ENCODE measurements at places on chromosomes 3 and 15.

DNA sequence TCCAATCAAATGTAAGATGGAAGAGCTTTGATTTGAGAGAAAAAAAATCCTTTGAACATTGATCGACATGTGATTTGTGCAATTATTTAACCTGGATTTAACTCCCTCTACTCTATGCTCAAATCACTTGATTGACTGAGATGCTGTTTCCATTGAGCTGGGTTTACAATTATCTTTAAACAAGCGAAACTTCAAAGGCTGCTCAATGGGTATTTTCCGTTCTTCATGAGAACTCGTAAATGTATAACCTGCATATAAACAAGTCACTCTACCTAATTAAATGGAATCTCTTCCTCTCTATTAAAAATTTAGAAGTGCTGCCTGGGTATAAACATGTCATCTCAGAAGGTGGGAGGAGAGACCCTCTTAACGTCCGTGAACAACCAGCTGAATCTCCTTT lies 71.9 kb downstream of the ANXA2 start:
- DNase-seq = no peak

DNA sequence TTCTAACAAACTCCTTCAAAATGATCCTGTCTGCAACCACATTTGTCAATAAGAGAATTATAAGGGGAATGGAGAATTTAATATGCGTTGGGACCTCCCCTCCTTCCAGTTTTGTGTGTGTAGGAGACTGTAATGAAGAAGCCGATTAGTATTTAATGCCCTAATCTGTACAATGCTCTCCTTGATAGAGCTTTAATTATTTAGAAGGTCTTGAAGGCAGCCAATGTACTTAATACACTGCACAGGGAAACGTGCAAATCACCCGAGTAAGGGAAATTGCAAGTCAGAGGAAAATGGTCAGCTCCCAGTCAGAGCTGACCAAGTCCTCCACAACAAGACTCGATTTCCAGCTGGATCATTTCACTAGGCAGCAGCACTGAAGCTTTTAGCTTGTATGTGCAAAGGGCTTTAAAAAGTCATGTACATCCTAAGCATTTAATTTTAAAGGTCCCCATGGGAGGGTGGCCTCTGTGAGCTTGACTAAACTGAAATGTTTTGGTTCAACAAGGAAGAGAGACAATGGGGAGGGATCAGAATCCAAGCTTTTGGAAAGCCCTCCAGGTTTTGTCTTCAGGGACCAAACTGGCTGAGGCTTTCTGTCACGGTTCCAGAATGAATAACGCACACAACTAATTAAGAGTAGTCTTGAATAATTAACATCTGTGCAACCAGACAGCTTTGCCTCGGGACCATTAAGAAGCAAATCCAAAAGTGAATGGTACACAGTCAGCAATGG lies 159.8 kb upstream of the MITF start:
- no peak for DNase-seq

GRCh38 chr15:40277471-40277870 lies 5.4 kb downstream of the ANKRD63 start:
- DNase-seq = no peak

DNA sequence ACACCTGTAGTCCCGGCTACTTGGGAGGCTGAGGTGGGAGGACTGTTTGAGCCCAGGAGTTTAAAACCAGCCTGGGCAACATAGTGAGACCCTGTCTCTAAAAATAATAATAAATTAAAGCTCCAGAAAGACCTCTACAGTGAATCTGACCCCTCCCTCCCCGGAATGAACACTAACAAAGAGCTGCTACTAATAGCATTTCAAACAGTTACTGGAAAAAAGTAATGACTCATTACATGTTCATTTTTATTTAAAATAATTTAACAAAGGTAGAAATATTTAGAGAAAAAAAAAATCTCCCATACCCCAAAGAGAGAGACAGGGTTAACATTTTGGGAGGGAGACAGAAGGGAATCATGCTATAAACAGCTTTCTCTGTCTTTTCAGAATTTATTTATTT lies 2.2 kb upstream of the UBA3 start:
- no peak for DNase-seq

- DNase-seq = no peak
These were observed 405.7 kb upstream of the RORA start for GRCh38 chr15:61634837-61635236.

GRCh38 chr3:24123596-24123995 lies 178.5 kb downstream of the NR1D2 start:
- DNase-seq = no peak

DNA sequence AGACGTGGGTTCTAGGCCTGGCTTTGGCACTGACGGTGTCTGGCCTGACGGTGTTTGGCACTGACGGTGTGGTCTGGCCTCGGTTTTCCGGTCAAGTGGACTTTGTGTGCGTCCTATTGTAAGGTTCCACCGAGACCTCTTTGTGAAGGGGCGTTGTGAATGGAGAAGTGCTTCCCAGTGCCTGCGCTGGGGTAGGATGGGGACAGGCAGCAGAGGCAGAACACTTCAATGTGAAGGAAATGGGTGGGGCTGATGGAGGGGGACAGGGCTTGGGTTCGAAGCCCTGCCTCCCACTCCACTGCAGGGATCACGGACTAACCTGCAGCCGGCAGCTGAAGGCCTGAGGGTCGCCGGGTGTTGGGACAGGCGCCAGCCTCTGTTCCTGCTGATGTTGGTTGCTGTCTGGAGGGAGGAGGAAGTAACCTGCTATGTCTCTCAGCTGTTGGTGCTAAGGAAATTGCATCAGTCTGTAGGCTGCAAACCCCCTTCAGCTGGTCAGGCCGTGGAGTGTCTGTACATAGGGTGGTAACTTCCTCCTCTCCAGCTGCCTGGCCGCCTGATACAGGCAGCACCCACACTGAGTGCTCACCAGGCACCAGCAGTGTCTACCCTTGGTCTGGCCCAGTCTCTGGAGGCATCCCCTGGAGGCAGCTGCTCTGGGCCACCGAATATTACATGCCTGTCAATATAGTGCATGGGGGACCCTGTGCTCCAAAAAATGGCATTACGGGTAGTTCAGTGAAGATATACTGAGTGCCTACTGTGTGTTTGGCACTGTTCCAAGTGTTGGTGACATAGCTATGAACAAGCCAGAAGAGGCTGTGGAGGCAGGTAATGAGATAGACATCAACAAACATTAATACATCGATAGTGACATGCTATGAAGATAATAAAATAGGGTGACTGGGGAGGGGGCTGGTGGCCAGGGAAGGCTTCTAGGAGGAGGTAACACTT lies 1.1 kb downstream of the TM6SF1 start:
- DNase-seq = no peak

DNA sequence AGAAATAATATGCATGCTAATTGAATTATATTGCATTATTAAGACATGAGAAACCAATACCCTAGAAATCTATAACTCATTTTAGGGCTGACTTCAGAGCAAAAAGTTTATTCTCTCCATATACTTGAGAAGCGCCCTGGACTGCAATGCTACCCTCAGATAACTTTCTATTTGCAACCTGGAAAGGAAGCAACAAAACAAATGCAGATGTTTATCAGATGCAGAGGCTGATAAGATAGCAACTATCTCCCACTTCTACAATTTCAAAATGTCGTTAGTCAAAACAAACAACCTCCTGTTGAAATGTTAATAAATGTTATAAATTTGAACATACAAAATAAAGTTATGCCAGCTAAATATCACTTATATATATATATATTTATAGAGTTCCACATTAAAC lies 34.8 kb downstream of the HES1 start:
- no peak for DNase-seq

DNA sequence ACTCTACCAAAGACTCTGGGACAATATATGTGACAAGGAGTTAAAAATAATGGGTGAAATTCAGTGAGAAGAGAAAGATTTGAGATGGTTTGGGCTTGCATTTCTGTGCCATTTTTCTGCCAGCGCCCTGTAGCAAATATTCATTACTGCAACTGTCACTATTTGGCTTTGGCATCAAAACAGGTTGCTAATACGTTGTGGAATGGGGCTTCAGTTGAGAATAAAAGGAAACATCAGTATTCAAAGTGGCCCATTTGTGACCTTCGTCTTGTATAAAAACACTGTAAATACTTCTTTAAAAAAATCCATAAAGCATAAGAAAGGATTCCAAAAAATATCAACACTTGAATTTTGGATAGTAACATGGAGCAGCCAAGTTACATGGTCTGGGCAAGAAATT lies 309.2 kb downstream of the ZNF385D start:
- no peak for DNase-seq

DNA sequence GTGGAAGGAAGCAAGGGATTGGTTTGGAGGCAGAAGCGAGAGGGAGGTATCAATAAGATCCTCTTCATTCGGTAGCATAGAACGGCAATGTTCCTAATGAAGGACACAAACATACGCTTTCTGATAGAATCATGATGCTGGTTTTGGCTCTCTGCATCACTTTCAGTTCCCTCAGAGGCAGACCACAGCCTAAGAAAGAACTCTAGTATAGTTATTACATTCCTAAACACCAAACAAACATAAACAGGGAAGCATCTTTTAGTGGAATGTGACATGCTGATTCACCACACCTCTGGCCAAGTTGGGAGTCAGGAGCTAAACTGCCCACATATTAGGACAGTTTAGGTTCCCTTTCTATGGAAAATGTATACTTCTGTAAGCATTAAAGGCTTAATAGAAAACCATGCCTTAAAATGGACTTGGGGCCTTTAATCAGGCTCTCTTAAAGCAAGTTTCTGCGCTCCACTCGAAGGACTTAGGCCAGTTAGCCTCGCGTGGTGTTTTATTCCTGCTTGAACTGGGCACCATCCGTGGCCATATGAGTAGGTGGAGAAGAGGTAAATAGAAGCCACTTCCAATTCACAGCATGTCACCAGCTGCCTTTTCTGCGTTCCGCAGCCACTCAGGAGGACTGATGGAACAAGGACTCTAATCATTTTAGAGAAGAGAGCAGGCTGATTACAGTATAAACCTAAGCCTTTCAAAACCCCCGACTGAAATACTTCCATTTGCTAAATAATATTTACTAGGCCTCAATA lies 53.7 kb downstream of the CD47 start:
- no peak for DNase-seq

DNA sequence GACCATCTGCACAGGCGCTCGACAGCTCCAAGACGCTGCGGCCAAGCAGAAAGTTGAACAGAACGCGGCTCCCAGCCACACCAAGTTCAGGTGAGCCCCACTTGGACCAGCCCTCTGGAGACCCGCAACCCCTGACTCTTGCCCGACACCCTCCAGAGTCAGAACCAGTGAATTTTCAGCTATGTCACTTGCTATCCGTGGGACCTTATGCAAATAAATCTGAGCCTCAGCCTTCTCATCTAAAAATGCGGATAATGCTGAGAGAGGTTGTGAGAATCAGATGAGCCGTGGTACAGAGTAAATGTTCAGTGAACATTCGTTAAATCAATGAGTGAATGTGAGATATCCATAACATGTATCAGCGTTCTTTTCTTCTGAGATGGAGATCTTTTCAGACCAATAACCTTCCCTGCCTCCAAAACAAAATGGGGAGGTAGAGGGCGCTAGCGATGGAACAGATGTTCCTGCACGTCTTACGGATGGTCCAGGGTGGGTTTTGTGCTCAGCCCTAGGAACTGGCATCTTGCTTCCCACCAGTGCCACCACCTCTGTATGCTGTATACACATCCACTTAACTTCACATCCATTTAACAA lies 524 bp downstream of the MRPS11 start:
- peak; percentile 18 for DNase-seq

GRCh38 chr3:154025007-154025406 lies 96.2 kb upstream of the ARHGEF26 start:
- DNase-seq = no peak

DNA sequence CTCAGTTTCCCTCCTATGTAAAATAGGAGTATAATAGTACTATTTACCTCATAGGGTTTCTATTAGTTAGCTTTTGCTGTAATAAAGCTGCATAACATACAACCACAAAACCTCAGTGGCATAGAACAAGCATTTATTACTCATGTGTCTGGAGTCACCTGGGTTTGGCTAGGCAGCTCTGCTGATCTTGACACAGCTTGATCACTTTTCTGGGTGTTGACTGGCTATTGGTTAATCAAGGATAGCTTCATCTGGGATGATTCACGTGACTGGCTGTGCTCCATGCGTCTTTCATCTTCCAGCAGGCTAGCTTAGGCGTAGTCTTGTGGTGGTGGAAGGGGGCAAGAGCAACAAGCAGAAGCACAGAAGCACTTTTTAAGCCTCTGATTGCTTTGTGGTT lies 112.6 kb downstream of the SQOR start:
- no peak for DNase-seq

GRCh38 chr3:170991664-170992063 lies 34.9 kb downstream of the SLC2A2 start:
- no peak for DNase-seq

GRCh38 chr3:43180694-43181093 lies 74.8 kb upstream of the POMGNT2 start:
- DNase-seq = no peak

DNA sequence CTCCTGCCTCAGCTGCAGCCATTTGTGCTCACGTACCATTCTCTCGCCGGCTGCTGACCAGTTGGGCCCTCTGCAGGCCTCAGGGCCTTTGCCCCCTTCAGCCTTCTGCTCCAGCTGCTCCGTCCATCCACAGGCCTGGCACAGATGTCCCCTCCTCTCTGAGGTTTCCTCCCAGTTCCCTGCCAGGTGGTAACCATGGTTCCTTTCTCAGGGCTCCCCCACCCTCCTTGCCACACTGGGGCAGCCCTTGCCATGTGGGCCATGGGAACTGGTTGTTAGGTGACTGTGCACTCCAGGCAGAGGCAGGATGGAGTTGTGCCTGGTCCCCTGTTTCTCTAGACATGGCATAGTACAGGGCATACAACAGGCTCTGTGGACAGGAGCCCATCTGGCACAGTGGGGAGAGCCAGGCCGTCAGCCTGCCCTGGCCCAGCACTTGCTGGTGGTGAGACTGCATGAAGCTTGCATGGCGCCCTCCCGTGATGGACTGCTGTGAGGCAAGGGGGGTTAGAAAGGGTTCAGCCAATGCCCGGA lies 148.9 kb downstream of the DNAJB8 start:
- no peak for DNase-seq

- no peak for DNase-seq
These were observed 132.2 kb downstream of the MBNL1 start for GRCh38 chr3:152400887-152401286.

DNA sequence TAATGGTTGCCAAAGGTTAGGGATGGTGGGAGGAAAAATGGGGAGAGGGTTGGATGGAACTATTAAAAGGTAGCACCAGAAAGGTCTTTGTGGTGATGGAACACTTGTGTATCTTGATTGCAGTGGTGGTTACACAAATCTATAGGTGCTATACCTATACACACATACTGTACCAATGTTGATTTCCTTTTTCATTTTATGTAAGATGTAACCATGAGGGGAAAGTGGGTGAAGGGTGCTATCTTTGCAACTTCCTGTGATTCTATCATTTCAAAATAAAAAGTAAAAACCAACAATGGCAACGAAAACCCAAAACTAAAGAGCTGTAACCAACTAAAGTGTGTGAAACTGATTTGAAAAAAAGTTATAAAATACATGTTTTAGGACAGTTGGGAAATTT lies 761 bp upstream of the ZNF35 start:
- no peak for DNase-seq

All from nephron progenitor cell (in vitro differentiated cells).